ENCODE measurements at places on chromosomes 7 and 10. TPM values are rescaled to one million over a fixed set of nuclear protein-coding genes. Genes with fewer than 3 reads are reported as not detected.

DNA sequence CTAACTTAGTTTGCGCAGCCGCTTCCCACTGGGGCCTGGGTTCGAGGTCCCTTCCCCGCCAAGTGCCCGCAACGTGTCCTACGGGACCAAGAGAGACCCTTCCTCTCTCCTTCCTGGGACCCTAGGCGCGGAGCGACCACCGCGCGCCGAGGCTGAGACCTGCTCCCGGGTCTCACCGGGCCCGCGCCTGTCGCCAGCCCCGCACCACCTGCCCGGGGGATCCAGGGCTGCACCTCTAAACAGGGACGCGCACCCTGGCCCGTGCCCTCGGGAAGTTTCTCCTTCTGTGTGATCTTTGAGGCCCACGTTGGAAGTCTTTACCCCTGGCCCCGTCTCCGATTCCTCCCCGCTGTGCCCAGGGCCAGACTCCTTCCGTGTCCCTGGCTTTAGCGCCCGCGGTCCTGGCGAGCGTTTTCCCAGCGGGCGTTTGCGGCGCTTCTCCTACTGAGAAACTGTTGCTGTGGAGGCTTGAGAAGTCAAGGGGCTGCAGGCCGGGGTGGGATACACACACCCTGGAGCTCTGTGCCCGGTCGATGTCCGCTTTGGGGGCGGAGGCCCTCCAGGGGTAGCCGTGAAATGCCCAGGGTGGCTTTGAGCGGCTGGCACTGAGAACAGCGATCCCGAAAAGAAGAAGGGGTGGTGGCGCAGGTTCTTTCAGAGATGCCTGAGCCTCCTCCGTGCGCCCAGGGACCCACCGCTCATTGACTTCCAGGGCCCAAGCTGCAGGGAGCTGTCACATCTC lies 575 bp downstream of the PLPP4 start:
- H3K27ac ChIP-seq: peak overlapping the region; percentile 81
- no peak for DNase-seq
- H3K4me1 ChIP-seq: peaks cover 88% of the 10 kb centered on the region
- H3K27me3 ChIP-seq: peaks cover 5% of the 10 kb centered on the region
- peak overlapping the region; percentile 87 for H3K4me3 ChIP-seq
- no peaks in the 10 kb centered on the region for H3K36me3 ChIP-seq

DNA sequence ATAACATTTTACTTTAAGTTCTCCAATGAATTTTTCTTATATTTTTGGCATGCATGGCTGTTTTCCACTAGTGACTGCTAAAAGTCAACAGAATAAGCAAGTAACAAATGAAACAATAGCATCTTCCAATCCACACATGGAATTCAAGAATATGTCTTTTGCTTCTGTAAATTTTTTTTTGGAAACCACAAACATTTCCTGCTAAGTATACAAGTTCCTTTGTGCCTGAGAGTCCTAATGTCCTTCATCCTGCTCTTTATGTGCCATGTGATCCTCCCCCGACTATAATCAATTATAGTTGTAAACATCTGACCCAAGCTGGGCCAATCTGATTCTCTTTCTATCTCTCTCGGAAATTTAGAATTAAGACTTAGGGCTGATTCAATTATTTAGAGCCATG lies 61.2 kb downstream of the PPP1R3C start:
- H3K27me3 ChIP-seq: no peaks in the 10 kb centered on the region

GRCh38 chr10:60479305-60480020 lies 89.8 kb upstream of the ANK3 start:
- no peak overlapping the region for H3K27ac ChIP-seq
- peaks cover 25% of the 10 kb centered on the region for H3K4me1 ChIP-seq
- H3K36me3 ChIP-seq: no peaks in the 10 kb centered on the region
- DNase-seq: no peak

Gene PLXNA4
- 0.11 TPM for total RNA-seq

- H3K27me3 ChIP-seq: no peaks in the 10 kb centered on the region
- DNase-seq: peak; percentile 32
- no peaks in the 10 kb centered on the region for H3K36me3 ChIP-seq
- H3K27ac ChIP-seq: 0 out of 2 replicates have a peak overlapping the region, but pooled peaks have one; percentile 2
- no peak overlapping the region for H3K4me3 ChIP-seq
Measured at GRCh38 chr7:41628901-41629300, 74.0 kb downstream of the INHBA start.

Gene TBATA
- total RNA-seq: not detected

Gene SFXN3
- total RNA-seq: 44.1 TPM

- peak overlapping the region; percentile 82 for H3K4me3 ChIP-seq
- peak; percentile 78 for DNase-seq
- H3K4me1 ChIP-seq: peaks cover 38% of the 10 kb centered on the region
- H3K36me3 ChIP-seq: peaks cover 5% of the 10 kb centered on the region
- H3K27me3 ChIP-seq: peaks cover 2% of the 10 kb centered on the region
Measured at GRCh38 chr10:31697271-31698180, 231.1 kb downstream of the ARHGAP12 start.

- no peak for DNase-seq
- H3K4me3 ChIP-seq: no peak overlapping the region
- H3K27ac ChIP-seq: no peak overlapping the region
Measured at GRCh38 chr7:139867847-139868246, 38.8 kb downstream of the TBXAS1 start.

DNA sequence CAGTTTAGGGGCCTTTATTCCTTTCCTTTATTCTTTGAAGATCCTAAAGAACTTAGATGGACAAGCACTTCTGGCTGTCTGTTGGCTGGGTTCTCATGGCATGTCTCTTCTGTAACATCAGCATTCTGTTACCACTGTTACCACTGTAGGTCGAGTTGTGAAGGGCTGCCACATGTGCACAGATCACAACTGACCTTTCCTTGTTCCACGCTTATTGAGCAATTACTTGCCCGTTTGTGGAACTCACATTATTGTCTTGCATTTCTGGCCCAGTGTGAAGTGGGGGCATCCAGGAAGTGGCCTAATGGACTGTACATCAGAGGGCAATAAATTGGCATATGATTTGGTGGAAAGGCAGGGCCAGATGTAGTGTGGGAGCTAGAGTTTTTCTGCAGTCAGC lies 23.7 kb downstream of the GBF1 start:
- no peak for DNase-seq
- peak overlapping the region; percentile 61 for H3K27ac ChIP-seq
- H3K27me3 ChIP-seq: no peaks in the 10 kb centered on the region

DNA sequence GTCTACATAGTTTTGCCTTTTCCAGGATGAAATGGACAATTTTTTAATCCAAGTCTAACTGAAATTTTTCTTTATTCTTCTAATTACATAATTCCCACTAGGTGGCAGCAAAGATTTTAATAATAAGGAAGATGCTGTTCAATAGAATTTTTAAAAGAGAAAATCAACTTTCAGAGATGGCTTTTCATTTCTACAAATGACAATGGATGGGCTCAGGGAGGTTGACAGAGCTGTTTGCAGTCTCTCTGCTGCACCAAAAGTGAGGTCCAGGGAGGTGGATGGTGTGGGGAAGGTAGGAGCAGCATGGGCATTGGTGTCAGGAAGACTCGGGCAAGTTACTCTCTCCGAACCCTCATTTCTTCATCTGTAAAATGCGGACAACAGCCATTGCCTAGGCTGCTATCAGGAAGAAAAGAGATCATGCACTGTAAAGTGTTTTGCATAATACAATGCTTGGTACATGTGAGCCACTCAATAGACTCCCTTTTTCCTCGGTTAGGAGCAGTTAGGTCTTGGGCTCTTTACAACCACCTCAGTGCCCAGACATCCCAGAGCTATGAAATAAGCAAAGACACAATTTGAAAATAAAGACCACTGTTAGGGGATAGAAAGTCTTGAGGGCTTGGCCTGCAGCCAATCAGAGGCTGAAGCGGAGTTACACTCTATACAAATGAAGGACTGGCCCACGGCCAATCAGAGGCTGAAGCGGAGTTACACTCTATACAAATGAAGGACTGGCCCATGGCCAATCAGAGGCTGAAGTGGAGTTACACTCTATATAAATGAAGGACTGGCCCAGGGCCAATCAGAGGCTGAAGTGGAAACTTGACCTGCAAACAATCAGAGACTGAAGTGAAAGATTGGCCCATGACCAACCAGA lies 107.1 kb downstream of the ABLIM1 start:
- peak; percentile 39 for DNase-seq
- H3K4me3 ChIP-seq: no peak overlapping the region
- no peak overlapping the region for H3K27ac ChIP-seq
- peaks cover 4% of the 10 kb centered on the region for H3K27me3 ChIP-seq
- H3K4me1 ChIP-seq: peaks cover 7% of the 10 kb centered on the region
- H3K36me3 ChIP-seq: no peaks in the 10 kb centered on the region

Gene MACC1
- total RNA-seq: not detected

Gene CRPPA
- total RNA-seq: 2.3 TPM

DNA sequence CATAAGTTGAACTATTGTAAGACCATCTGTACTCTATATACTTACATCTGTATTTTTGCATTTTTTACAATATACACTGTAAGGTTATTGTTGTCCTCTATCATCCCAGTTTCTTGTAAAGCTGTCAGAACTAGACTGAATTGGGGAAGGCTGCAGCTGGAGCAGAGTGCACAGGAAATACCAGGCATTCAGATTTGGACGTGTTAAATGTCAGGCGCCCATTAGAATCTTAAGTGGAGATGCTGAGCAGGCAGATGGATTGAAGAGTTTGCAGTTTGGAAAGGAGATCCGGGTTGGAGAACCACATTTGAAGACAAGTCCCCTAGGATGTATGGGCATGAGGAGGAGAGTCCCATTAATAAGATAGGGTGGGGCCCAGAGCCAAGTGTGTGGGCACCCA lies 40.4 kb downstream of the MTURN start:
- no peaks in the 10 kb centered on the region for H3K36me3 ChIP-seq
- H3K4me1 ChIP-seq: peaks cover 55% of the 10 kb centered on the region
- H3K27ac ChIP-seq: no peak overlapping the region
- no peak for DNase-seq
- H3K4me3 ChIP-seq: no peak overlapping the region

Gene TUBAL3
- not detected for total RNA-seq

DNA sequence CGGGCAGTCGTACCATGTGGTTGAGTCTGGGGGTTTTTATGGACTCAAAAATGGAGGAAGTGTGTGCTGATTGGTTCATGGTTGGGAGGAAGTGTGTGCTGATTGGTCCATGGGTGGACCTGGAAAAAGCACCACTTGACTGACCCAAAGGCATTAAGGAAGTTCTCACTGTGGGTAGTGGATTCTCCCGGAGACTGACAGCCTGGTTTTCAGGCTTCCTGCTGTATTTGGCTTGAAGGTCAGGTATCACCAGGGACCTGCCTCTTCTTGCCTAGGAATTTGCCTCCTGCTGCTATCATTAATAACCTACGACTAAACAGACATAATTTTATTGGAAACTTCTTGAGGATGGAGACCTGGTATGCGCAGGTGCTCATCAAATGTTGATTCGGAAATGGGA lies 268.8 kb upstream of the LRGUK start:
- no peak overlapping the region for H3K4me3 ChIP-seq
- H3K27ac ChIP-seq: no peak overlapping the region
- no peak for DNase-seq
- H3K36me3 ChIP-seq: no peaks in the 10 kb centered on the region
- H3K4me1 ChIP-seq: peaks cover 22% of the 10 kb centered on the region

DNA sequence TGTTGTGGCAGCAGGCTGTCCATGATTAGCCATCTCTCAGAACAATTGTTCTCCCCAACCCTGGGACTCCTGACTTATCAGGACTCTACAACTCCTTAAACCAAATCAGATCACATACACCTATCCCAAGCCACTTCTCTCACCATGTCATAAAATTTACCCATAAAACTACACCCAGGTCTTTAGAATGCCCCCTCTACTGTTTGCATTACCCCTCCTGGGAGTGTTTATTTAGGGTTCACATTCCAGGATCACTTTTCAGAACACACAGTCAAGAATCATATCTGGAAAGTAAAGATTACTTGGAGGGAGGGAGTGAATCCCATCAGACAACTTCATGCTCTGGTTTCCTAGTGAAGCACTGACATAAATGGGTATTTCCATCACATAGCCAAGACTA lies 7.1 kb downstream of the ASAH2 start:
- no peak for DNase-seq
- no peak overlapping the region for H3K4me3 ChIP-seq
- no peaks in the 10 kb centered on the region for H3K4me1 ChIP-seq
- H3K27me3 ChIP-seq: peaks cover 16% of the 10 kb centered on the region
- no peak overlapping the region for H3K27ac ChIP-seq

DNA sequence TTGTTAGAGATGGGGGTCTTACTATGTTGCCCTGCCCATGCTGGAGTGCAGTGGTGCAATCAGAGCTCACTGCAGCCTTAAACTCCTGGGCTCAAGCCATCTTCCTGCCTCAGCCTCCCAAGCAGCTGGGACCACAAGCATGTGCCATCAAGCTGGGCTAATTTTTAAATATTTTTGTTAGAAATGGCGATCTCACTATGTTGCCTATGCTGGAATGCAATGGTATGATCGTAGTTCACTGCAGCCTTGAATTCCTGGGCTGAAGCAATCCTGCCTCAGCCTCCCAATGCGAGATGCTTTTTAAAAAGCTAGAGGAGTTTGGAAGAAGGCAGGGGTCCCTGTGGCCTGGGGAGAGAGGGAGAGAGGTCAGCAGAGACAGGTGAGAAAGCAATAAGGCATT lies 600.1 kb upstream of the AUTS2 start:
- peaks cover 4% of the 10 kb centered on the region for H3K27me3 ChIP-seq
- H3K36me3 ChIP-seq: peaks cover 7% of the 10 kb centered on the region

DNA sequence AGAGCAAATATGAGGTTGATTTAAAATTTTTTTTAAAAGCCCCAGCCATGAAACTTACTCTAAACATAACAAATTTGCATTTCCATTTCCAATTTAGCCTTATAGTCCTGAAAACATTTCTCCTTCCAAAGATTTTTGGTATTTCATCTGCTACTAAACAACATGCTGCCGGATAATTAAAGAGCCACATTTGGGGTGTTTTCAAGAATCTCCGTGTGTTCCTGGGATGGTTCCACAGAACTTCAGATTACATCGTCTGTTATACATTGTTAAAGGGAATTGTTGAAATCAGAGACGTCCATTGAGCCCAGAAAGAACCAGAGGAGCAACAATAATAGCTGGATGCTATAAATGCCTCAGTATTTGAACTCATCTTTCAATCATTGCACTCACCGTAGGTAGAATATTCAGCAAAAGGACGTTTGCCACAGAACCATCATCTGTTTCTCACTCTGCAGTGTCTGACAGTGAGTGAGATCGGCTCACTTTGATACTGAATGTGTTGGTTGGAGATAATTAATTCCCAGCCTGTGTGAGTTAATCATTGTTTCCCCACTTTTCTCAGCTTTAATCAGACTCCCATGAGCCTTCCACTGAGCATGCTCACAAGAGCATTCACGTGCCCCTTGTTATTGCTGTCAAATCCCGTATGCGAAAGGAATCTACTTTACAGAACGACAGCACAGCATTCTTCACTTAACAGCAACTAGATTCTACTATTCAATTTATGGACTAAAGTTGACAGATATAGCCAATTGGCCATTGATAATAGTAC lies 128.4 kb upstream of the PALS2 start:
- H3K27ac ChIP-seq: no peak overlapping the region
- H3K4me3 ChIP-seq: no peak overlapping the region
- peaks cover 7% of the 10 kb centered on the region for H3K27me3 ChIP-seq
- H3K36me3 ChIP-seq: no peaks in the 10 kb centered on the region
- DNase-seq: no peak

DNA sequence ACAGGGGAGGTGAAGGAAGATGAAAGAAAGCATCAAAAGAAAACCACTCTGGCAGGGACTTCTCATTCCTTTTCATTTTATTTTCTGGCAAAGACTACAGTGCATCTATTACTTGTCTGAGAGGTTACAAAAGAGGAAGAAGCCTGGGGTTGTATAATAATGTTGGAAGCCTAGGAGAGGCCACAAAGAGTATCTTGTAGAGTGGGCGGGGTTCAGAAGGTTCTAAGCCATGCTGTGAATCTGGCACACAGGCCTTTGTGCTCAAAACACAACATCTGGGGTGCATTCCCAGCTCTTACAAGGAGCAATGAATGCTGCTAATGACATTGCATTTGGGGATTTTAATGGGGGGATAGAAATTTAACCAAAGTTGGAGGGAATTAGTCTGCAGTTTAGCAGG lies 49.4 kb downstream of the MRPL32 start:
- no peaks in the 10 kb centered on the region for H3K36me3 ChIP-seq
- no peak overlapping the region for H3K27ac ChIP-seq
- H3K4me3 ChIP-seq: no peak overlapping the region
- no peak for DNase-seq
